ENCODE measurements at places on chromosomes 11 and 22. TPM values are rescaled to one million over a fixed set of nuclear protein-coding genes. Genes with fewer than 3 reads are reported as not detected.

Gene SNX32
- 5.5 TPM for total RNA-seq

Gene LINC01488
- not detected for total RNA-seq

Gene RHOD
- 51.4 TPM for total RNA-seq

Gene POU2AF3
- total RNA-seq, result not detected

Gene PKDREJ
- under 0.01 TPM for total RNA-seq
